ENCODE measurements at places on chromosomes 11 and 22. TPM values are rescaled to one million over a fixed set of nuclear protein-coding genes. Genes with fewer than 3 reads are reported as not detected.

LIPT2 gene
- 3.2 TPM for polyA plus RNA-seq

OVCH2 gene
- 4.6 TPM for polyA plus RNA-seq

- H3K4me1 ChIP-seq: peaks cover 29% of the 10 kb centered on the region
- no peaks in the 10 kb centered on the region for H3K36me3 ChIP-seq
- no peak overlapping the region for H3K27ac ChIP-seq
- H3K27me3 ChIP-seq: no peaks in the 10 kb centered on the region
- peak; percentile 67 for DNase-seq
Observed at GRCh38 chr11:3046190-3046589, 11.0 kb downstream of the CARS1 start.

- H3K4me1 ChIP-seq: no peaks in the 10 kb centered on the region
- H3K27me3 ChIP-seq: no peaks in the 10 kb centered on the region
- H3K27ac ChIP-seq: no peak overlapping the region
Observed at GRCh38 chr11:43010042-43010441, 301.8 kb upstream of the API5 start.

LRRC56 gene
- 4.0 TPM for polyA plus RNA-seq

C11orf65 gene
- polyA plus RNA-seq: 1.6 TPM

DNA sequence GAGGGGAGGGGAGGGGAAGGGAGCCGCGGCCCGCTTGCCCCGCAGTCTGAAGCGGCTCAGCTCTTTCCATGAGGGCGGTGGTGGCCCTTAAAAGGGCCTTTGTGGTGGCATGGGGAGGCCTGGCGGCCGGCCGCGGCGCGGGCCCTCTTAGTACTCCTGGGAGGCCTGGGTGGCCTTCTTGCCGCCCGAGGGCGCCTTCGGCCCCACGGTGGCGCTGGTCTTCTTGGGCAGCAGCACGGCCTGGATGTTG is 6.9 kb downstream of the DPAGT1 start:
- peak overlapping the region; percentile 89 for H3K4me3 ChIP-seq
- H3K36me3 ChIP-seq: no peaks in the 10 kb centered on the region
- H3K27ac ChIP-seq: peak overlapping the region; percentile 87
- DNase-seq: no peak
- H3K4me1 ChIP-seq: peaks cover 17% of the 10 kb centered on the region

- no peak for DNase-seq
- H3K4me3 ChIP-seq: peak overlapping the region; percentile 53
- H3K27me3 ChIP-seq: no peaks in the 10 kb centered on the region
- no peaks in the 10 kb centered on the region for H3K36me3 ChIP-seq
Observed at GRCh38 chr11:9615031-9615451, 41.6 kb downstream of the WEE1 start.

CCDC87 gene
- 0.12 TPM for polyA plus RNA-seq

NEFH gene
- polyA plus RNA-seq: 5.8 TPM

GRCh38 chr11:38252620-38253019 is 1654.6 kb upstream of the RAG2 start:
- H3K4me1 ChIP-seq: no peaks in the 10 kb centered on the region
- no peak overlapping the region for H3K27ac ChIP-seq
- no peak overlapping the region for H3K4me3 ChIP-seq
- no peaks in the 10 kb centered on the region for H3K36me3 ChIP-seq
- no peak for DNase-seq
- H3K27me3 ChIP-seq: no peaks in the 10 kb centered on the region

GAL gene
- polyA plus RNA-seq: not detected

DNA sequence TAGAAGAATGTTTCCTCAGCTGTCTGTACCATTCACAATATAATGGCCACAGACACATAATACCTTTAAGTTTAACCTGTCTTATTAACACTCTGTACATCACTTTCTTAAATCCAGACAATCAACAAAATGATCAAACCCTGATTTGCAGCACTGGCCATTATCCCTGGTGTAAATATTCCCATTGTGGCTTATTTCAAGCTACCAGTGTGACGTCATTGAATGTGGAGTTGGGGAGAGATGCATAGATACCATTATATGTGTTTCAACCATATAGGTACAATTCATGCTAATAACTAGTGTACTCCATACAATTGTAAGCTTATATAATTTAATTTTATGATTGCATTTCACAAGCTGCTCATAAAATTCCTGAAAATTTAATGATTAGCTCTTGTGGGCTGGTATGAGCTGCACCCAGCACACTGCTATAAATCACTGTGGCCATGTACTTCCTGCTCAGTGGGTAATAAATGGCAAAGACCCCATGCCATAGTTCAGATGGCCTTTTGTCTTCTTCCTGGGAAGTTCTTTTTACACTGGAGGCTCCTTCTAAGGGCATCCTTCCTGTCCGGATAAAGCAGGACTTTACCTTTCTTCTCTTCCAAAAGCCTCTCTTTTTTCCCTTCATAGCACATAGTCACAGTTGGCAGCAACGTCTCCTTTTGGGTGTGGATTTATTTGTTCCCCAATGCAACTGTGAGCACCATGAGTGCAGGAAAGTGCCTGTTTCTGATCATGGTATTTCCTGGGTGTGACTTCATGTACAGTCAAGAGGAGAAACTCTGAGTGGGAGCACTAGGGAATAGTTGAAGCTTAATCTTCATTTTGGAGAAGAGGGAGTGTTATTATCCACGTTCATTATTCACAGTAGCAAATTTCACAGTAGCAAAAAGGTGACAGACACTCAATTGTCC is 87.8 kb downstream of the MIAT start:
- no peak overlapping the region for H3K4me3 ChIP-seq
- H3K27me3 ChIP-seq: no peaks in the 10 kb centered on the region
- no peaks in the 10 kb centered on the region for H3K36me3 ChIP-seq
- no peak for DNase-seq
- no peaks in the 10 kb centered on the region for H3K4me1 ChIP-seq
- H3K27ac ChIP-seq: no peak overlapping the region

DNA sequence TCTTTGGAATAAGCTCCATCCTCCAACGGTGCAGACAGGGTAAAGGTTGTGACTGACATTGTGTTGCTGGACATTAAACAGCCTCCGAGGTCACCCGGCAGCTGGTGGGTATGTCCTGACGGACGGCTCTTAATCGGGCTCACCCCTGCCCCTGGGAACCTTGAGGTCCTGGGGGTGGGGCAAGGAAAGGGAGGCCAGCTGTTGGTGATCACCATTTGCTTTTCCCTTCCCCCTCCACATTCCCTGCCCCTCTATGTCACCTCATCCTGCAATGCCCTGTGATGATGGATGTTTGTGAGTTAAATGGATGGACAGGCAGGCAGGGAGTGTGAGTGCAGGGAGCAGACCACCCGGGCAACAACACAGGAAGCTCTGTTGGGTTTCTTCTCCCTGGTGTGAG is 26.3 kb downstream of the APLNR start:
- H3K27me3 ChIP-seq: no peaks in the 10 kb centered on the region
- H3K4me3 ChIP-seq: no peak overlapping the region
- H3K36me3 ChIP-seq: no peaks in the 10 kb centered on the region
- no peak for DNase-seq

GRCh38 chr22:50252082-50253045 is 1.3 kb upstream of the HDAC10 start:
- H3K4me1 ChIP-seq: peaks cover 46% of the 10 kb centered on the region
- H3K36me3 ChIP-seq: peaks cover 10% of the 10 kb centered on the region
- H3K4me3 ChIP-seq: peak overlapping the region; percentile 84

- H3K27ac ChIP-seq: no peak overlapping the region
- peaks cover 100% of the 10 kb centered on the region for H3K36me3 ChIP-seq
- H3K4me1 ChIP-seq: no peaks in the 10 kb centered on the region
- no peaks in the 10 kb centered on the region for H3K27me3 ChIP-seq
- DNase-seq: no peak
Observed at GRCh38 chr22:41152902-41153301, 52.2 kb upstream of the L3MBTL2 start.

DNA sequence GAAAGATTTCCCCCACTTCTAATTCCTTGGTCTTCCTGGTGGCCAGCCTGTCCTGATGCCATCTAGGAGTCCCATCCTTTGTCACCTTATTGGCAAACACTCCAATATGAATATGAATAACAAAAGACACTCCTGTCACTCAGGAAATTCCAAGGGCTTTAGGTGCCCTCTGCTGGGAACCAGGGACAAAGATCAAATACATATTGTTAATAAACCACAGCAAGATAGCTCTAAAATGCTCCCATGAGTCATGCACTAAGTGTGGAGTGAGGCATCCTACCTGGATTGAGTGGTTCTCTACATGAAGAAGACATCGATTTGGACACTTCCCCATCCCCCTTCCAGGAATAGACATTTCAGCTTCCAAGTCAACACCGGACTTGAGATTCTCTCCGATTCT is 823.6 kb downstream of the TBC1D22A start:
- H3K4me1 ChIP-seq: no peaks in the 10 kb centered on the region
- no peak overlapping the region for H3K27ac ChIP-seq
- H3K4me3 ChIP-seq: no peak overlapping the region

DNA sequence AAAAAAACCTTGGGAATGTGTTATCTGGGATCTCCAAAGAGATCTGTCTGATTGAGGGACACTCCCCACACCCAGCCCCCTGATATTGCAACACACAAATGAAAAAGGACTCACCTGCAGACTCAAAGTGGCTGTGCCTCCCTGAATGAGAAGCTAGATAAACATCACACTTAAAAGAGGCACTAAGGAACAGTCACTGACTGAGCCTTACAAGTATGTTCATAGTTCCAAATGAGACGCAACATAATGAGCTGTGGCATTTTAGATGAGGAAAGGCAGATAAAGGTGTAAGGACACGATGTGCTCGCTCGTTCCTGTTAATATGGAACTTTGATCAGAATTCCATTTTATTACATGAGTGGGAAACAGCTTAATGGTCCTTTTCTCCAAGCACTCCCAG is 21.0 kb upstream of the CFAP300 start:
- no peak overlapping the region for H3K4me3 ChIP-seq
- DNase-seq: no peak
- H3K4me1 ChIP-seq: no peaks in the 10 kb centered on the region
- no peaks in the 10 kb centered on the region for H3K36me3 ChIP-seq
- no peak overlapping the region for H3K27ac ChIP-seq

DNA sequence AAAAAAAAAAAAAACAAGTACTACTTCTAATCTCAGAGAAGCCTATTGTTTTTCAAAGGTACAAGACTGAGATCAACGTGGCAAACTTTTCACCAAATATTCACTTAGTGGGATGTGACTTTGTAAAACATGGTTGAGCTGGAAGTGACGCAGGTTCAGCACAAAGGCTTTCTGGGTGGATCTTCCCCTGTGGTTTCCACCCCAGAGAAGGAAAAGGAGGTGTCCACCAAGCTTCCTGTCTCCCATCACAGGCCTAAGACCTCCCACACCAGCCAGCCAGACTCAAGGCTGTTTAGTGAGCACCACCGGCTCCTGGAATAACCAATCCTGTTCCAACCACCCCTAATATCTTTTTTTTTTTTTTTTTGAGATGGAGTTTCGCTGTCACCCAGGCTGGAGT is 5.7 kb downstream of the TMEM184B start:
- H3K27ac ChIP-seq: peak overlapping the region; percentile 82
- H3K36me3 ChIP-seq: no peaks in the 10 kb centered on the region
- H3K4me1 ChIP-seq: peaks cover 32% of the 10 kb centered on the region

GRCh38 chr22:20110359-20110985 is 5.4 kb upstream of the RANBP1 start:
- H3K27me3 ChIP-seq: no peaks in the 10 kb centered on the region
- H3K27ac ChIP-seq: no peak overlapping the region
- H3K36me3 ChIP-seq: peaks cover 100% of the 10 kb centered on the region
- H3K4me3 ChIP-seq: no peak overlapping the region

APOBEC3A gene
- 0.41 TPM for polyA plus RNA-seq

- no peaks in the 10 kb centered on the region for H3K27me3 ChIP-seq
- H3K27ac ChIP-seq: no peak overlapping the region
- no peak for DNase-seq
- no peaks in the 10 kb centered on the region for H3K4me1 ChIP-seq
Observed at GRCh38 chr11:126716456-126717083, 284.0 kb downstream of the KIRREL3 start.

DNA sequence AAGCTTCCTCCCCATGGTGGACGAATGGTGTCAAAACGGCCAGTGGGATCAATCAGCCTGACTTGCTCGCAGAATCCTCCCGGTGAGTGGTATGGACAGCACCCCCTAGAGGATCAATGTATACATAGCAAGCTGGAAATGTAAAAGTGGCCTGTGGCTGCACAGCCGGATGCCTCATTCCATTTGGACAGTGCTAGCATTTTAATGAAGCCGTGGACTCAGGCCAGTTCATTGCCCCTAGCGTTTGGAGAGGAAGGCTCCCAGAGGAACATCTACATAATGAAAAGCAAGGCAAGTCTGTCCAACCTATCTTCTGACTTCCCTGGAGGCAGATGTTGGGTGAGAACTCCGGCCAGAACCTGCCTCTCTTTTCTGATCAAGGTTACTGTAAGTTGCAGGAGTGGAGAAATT is 942.3 kb downstream of the NTM start:
- no peaks in the 10 kb centered on the region for H3K4me1 ChIP-seq
- H3K27ac ChIP-seq: no peak overlapping the region
- DNase-seq: no peak
- no peaks in the 10 kb centered on the region for H3K27me3 ChIP-seq
- no peaks in the 10 kb centered on the region for H3K36me3 ChIP-seq

GRCh38 chr11:17801166-17801565 is 66.6 kb downstream of the KCNC1 start:
- no peaks in the 10 kb centered on the region for H3K4me1 ChIP-seq
- H3K27ac ChIP-seq: no peak overlapping the region
- DNase-seq: no peak
- no peaks in the 10 kb centered on the region for H3K36me3 ChIP-seq
- no peaks in the 10 kb centered on the region for H3K27me3 ChIP-seq

GRCh38 chr11:119130662-119131061 is 9.3 kb downstream of the HINFP start:
- no peaks in the 10 kb centered on the region for H3K4me1 ChIP-seq
- no peaks in the 10 kb centered on the region for H3K27me3 ChIP-seq
- no peaks in the 10 kb centered on the region for H3K36me3 ChIP-seq
- DNase-seq: no peak

GRCh38 chr11:2295971-2296912 is 5.5 kb downstream of the C11orf21 start:
- no peak overlapping the region for H3K4me3 ChIP-seq
- H3K27me3 ChIP-seq: no peaks in the 10 kb centered on the region
- DNase-seq: no peak
- H3K4me1 ChIP-seq: no peaks in the 10 kb centered on the region
- H3K36me3 ChIP-seq: no peaks in the 10 kb centered on the region
- H3K27ac ChIP-seq: no peak overlapping the region

GRCh38 chr11:121863126-121863525 is 252.9 kb downstream of the BLID start:
- no peaks in the 10 kb centered on the region for H3K4me1 ChIP-seq
- no peak overlapping the region for H3K27ac ChIP-seq
- no peaks in the 10 kb centered on the region for H3K36me3 ChIP-seq
- DNase-seq: no peak
- no peaks in the 10 kb centered on the region for H3K27me3 ChIP-seq

Measured in left lung (tissue), 14 donors.